ENCODE measurements at places on chromosomes 2 and 18. TPM values are rescaled to one million over a fixed set of nuclear protein-coding genes. Genes with fewer than 3 reads are reported as not detected.

ARHGAP15 gene
- total RNA-seq: 0.83 TPM

LAMA3 gene
- total RNA-seq: 4.8 TPM

GYPC gene
- total RNA-seq: 15.4 TPM

GAREM1 gene
- 18.7 TPM for total RNA-seq

DNAH6 gene
- 0.94 TPM for total RNA-seq
